Right hindlimb (tissue), 1 donor: ENCODE measurements at places on chromosomes 2 and 18.

- DNase-seq: peak; percentile 54
Observed at GRCh38 chr2:74991977-74992376, 33.5 kb downstream of the POLE4 start.

- peak; percentile 59 for DNase-seq
Observed at GRCh38 chr2:170929686-170930050, 615 bp downstream of the GORASP2 start.

- DNase-seq: no peak
Observed at GRCh38 chr2:52698408-52698807, 1069.2 kb upstream of the CHAC2 start.

DNA sequence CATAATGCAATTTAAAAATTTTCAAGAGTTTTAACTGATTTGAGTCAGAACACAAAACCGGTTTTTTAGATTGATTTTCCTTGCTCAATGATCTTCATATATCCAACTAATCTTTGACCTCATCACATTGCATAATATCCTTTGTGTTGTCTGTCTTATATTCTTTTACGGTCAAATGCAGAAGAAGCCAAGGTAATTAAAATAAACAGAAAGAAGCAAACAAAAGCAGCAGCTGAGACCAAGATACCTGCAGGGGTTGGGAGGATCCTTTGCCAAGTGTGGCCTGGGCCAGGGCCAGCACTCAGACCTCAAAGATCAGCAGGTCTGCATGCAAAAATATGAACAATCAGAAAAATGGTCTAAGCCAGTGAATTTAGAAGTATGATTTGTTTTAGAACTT, 428.9 kb upstream of the NETO1 start:
- no peak for DNase-seq

DNA sequence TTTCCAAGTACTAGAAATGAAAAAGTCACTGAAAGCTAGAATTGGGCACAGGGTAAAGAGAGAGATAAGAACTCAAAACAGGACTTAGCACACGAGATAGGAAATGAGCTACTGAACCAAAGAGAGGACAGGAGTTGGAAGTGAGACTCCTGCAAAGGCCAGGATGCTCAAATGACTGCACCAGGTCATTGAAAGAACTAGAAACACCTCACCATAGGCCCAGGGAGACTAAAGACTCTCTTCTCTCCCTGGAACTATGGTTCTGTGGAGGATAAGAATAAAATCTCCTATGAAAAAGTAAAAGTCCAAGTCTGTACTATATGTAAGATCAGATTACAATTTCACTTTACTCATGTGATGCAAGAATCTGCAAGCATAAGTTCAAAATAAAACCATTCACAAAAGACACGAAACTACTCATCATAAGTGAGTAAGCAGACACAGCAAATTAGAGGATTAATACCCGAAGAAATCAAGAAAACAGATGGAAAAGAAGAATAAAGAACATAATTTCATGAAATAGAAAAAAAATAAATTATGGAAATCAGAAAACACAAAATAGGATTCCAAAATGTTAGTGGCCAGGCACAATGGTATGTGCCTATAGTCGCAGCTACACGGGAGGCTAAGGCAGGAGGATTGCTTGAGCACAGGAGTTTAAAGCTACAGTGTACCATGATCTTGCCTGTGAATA, 6.5 kb downstream of the NBAS start:
- DNase-seq: no peak
